MG63 (cell line): ENCODE measurements at places on chromosomes 3 and 15. TPM values are rescaled to one million over a fixed set of nuclear protein-coding genes. Genes with fewer than 3 reads are reported as not detected.

DNA sequence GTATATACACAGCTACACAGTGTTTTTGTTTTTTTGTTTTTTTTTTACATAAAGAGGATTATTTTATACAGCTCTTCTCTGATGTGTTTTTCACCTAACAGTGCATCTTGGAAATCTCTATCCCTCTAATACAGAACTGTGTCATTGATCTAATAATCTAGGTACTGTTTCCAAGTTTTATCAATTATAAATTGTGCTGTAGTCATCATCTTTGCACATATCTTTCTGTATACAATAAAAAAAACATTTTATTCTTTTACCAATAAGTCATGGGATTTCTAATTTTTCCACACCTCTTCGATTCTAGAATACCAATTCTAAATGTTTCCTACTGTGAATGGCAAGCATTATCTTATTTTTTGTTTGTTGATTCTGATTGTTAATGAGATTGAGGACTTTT lies 1.7 kb upstream of the PLSCR2 start:
- DNase-seq: no peak

- no peak for DNase-seq
Measured at GRCh38 chr3:31755926-31756658, 223.4 kb downstream of the STT3B start.

DNA sequence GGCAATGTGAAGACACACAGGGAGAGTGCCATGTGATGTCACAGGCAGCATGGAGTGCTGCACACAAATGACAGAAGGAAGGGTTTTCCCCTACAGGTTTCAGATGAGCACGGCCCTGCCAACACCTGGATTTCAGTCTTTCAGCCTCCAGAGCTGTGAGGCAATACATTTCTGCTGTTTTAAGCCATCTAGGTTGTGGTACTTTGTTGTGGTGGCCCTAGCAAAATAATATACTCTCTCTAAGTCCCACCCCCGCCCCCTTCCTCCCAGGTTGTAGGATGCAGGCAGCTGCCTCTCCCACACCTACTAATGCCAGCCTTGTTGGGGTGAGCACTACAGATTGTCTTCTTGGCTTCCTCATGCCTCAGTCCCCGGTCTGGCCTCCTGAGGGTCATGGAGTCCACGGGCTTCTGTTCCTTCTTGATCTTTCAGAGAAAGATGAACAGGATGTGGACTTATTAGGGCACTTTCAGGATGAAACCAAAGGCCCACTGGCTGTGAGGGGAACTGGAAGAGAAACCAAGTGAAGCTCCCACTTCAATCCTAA lies 180.0 kb downstream of the CD47 start:
- no peak for DNase-seq

CCRL2 gene
- total RNA-seq: not detected in 2 replicates

RGMA gene
- 0.47 TPM in 1 of 2 replicates, not detected in the other for total RNA-seq
